ENCODE measurements at places on chromosomes 7 and 10.

GRCh38 chr7:9575716-9576115, 1142.3 kb downstream of the NXPH1 start:
- DNase-seq, result no peak

DNA sequence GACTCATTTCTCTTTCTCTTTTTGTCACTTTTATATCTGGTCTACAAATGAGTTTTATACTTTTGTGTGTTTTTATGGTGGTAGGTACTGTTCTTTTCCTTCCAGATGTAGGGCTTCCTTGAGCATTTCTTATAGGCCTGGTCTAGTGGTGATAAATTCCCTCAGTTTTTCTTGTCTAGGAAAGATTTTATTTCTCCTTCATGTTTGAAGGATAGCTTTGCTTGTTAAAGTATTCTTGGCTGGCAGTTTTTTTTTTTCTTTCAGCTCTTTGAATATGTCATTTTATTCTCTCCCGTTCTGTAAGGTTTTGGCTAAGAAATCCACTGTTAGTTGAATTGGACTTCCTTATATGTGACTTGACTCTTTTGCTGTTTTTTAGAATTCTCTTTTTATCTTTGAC, 292.7 kb downstream of the RPS24 start:
- no peak for DNase-seq

DNA sequence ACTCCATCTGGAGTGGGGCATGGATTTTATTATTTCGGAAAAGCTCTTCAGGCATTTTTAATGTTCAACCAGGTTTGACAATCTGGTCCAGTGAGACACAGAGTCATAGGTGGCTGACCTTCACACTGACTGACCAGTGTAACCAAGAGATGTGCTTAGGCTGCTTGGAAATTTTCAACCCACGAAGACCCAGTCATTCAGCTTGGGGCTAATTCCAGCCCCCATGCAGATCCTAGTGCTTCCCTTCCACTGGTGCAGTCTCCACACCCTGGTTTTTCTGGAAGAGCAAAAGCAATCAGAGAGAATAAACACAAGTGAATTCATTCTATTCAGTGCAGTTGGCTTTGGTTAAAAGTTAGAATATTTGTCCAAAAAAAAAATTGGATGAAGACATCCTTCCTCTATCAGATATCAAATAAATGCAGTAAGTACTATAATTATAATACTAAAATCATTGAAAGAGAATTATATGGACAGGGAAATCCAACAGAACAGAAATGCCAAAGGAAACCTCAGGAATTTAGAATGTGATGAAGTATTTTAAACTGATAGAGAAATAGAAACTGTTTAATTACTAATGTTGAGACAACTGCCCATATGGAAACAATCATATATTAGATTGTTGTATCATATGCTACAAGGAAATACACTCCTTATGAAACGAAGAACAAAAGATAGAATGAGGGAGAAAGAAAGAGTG, 178.0 kb downstream of the NPSR1 start:
- DNase-seq, result no peak

DNA sequence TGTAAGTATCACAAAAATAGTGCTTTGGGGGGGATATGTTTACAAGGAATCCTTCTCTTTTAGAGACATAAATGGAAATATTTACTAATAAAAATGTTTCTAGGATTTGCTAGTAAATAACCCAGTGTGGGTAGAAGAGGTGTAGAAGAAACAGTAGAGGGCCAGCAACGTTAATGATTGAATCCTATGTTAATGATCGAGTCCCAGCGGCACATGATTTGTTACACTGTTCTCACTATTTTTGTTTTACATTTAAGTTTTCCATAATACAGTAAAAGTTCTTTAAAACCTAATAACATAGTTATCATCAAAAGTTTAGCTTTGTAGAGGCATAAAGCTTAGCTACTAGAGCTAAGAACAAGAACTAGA, 66.0 kb downstream of the UBE2H start:
- DNase-seq, result no peak

GRCh38 chr10:63438506-63439498, 27.0 kb downstream of the JMJD1C start:
- DNase-seq, result no peak

DNA sequence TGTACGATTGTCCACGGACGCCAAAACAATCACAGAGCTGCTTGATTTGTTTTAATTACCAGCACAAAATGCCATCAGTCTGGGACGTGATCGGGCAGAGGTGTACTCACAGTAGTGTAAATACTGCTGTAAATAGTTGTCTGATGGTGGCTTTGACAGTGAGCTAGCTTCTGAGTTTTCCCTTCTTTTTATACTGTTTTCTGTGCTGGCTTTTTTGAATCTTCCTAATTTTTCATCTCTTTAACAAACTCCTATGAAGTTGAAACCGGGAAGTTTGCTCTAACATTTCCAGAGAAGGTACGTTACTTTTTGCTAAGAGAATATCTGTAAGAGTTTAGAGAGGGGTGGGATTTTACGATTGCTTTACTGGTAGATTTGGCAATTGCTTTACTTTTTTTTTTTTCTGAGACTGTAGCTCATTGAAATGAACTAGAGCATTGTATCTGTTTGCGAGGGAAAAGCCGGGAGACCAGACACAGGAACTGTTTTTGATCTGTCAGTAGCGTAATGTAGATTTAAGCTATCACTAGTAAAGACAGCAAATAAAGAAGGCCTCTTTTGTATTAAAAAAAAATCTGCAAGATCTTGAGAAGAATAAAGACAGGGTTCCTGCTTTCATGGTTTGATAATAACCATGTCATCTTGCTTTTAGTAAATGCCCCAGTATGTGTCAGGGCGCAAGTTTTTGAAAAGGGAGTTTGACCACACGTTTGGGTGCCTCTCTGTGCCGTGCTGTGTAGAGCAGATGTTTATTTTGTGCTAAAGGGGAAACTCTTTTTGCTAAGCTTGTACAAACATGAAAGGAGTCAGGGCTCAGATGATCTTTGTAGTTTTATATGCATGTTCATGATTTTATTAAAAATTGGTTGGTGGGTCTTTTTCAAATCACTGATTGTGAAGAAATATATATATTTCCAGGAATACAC, 712 bp downstream of the FOXP2 start:
- DNase-seq, result no peak

DNA sequence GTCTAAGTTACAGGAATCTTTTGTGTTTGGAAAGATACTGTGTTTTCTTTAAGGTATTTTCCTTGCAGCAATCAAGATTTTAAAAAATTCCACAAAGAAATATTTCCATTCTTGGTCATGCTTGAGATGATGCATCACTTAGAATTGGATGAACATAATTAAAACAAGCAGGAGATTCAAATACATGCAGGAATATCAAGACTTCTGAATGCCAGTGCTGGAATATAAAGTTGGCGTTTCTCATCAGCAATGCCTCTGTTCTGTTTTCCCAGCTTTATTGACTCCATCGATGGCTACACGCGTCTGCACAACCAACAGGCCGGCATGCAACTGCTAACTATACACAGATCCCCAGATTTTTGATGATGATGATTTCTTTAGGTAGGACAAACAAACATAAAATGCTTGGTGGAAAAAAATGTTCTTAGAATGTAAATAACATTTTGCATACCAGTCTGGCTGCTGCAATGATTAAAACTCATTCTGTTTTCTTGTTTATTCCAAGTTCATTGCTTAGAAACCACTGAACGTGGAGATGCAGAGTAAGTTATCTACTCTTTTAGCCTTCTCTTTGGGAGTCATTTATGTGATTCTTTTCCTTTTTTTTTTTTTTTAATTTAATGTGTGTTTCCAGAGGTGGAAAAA, 91.3 kb upstream of the FAM171A1 start:
- no peak for DNase-seq

GRCh38 chr7:109663806-109664205, 1094.1 kb downstream of the DNAJB9 start:
- no peak for DNase-seq

- peak; percentile 56 for DNase-seq
Measured at GRCh38 chr7:23247603-23248335, 1.2 kb downstream of the GPNMB start.

DNA sequence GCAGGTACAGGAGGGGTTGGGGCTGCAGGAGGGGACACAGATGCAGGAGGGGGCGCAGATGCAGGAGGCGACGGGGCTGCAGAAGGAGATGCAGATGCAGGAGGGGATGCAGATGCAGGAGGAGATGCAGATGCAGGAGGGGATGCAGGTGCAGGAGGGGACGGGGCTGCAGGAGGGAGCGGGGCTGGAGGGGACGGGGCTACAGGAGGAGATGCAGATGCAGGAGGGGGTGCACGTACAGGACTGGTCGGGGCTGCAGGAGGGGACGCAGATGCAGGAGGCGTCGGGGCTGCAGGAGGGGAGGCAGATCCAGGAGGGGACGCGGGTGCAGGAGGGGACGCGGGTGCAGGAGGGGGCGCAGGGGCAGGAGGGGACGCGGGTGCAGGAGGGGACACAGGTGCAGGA, 66.5 kb downstream of the VWA2 start:
- DNase-seq, result no peak

Data from right hindlimb (tissue), 1 donor.